ENCODE measurements at places on chromosomes 3 and 15. TPM values are rescaled to one million over a fixed set of nuclear protein-coding genes. Genes with fewer than 3 reads are reported as not detected.
A peak's percentile ranks its signal among the peaks of the same experiment; 100 is the strongest.

The SH2D7 gene
- not detected for total RNA-seq

DNA sequence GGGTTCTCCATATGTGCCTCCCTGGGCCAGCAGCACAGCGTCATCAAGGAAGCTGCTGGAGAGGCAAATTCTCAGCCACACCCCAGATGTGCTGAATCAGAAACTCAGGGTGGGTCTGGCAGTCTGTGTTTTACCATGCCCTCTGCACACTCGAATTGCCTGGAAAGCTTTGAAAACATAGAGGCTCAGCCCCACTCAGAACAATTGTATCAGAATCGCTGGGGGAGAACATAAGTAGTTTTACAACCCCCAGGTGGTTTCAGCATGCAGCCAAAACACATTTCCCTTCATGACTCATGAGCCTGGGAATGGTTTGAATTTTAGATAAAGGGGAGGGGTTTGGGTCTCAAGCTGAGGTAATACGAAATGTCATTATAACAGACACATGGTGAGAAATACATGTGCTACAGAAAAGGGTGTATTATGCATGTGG, 9.6 kb downstream of the TGM4 start:
- H3K27me3 ChIP-seq: no peaks in the 10 kb centered on the region
- H3K4me1 ChIP-seq: no peaks in the 10 kb centered on the region
- H3K36me3 ChIP-seq: no peaks in the 10 kb centered on the region
- DNase-seq: no peak

- no peaks in the 10 kb centered on the region for H3K4me1 ChIP-seq
- no peak overlapping the region for H3K27ac ChIP-seq
- no peaks in the 10 kb centered on the region for H3K36me3 ChIP-seq
- no peak for DNase-seq
- H3K4me3 ChIP-seq: no peak overlapping the region
- no peaks in the 10 kb centered on the region for H3K27me3 ChIP-seq
Measured at GRCh38 chr3:127535901-127536829, 54.4 kb downstream of the TPRA1 start.

DNA sequence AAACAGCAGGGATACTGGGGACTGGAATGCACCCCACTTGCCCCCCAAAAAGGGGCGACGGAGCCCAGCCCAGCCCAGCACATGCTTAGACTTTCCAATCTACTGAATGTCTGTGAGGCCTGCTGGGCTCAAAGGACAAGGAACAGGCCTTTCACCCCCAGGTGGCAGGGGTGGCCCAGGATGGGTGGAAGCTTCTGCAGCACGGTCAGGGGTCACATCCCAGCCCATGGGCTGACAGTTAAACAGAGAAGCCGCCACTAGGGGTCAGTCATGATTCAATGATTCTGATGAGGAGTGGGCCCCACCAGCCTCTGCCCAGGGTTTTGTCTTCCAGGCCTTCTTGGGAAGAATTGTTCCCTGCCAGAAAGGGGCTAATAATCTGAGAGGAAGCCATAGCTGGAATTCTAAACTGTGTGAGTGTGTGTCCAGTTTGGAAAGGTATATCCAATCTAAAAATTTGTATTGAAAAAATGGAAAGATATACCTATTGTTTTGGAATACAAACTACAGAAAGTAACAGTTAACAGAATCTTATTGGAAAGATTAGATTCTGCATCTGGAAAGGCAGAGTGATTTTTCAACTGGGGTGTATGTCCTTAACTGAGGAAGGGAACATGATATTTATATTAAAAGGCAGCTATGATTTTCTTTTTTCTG, 2.2 kb downstream of the CHRNB4 start:
- no peak for DNase-seq
- no peaks in the 10 kb centered on the region for H3K36me3 ChIP-seq
- H3K27ac ChIP-seq: no peak overlapping the region
- peaks cover 32% of the 10 kb centered on the region for H3K27me3 ChIP-seq
- H3K4me3 ChIP-seq: no peak overlapping the region

The SCAMP5 gene
- total RNA-seq: 1.9 TPM

The FBXL2 gene
- 8.1 TPM for total RNA-seq

- no peaks in the 10 kb centered on the region for H3K4me1 ChIP-seq
- H3K27me3 ChIP-seq: no peaks in the 10 kb centered on the region
- no peaks in the 10 kb centered on the region for H3K36me3 ChIP-seq
- no peak for DNase-seq
Measured at GRCh38 chr3:94596887-94597566, 534.2 kb downstream of the NSUN3 start.

GRCh38 chr3:119559441-119559963, at the start of gene CD80:
Gene CD80 (minus strand): TSS chr3:119559614. CDS start chr3:119557728, 1,886 bp downstream.
- peak within 1 kb of the TSS; percentile 29 for H3K4me3 ChIP-seq
- no peaks in the 10 kb centered on the region for H3K27me3 ChIP-seq
- H3K36me3 ChIP-seq: no peaks in the 10 kb centered on the region
- peak; percentile 59 for DNase-seq
- H3K4me1 ChIP-seq: peaks cover 16% of the 10 kb centered on the region
- peak within 1 kb of the TSS; percentile 14 for H3K27ac ChIP-seq

The SNX22 gene
- total RNA-seq: 17.4 TPM

The GHSR gene
- not detected for total RNA-seq

- no peak overlapping the region for H3K4me3 ChIP-seq
- peaks cover 25% of the 10 kb centered on the region for H3K4me1 ChIP-seq
- peak overlapping the region; percentile 13 for H3K27ac ChIP-seq
Measured at GRCh38 chr3:195195321-195196209, 75.4 kb downstream of the XXYLT1 start.

GRCh38 chr3:48064292-48064829, 48.1 kb upstream of the MAP4 start:
- no peaks in the 10 kb centered on the region for H3K36me3 ChIP-seq
- H3K27ac ChIP-seq: no peak overlapping the region
- H3K4me3 ChIP-seq: no peak overlapping the region

- H3K27ac ChIP-seq: no peak overlapping the region
- no peak overlapping the region for H3K4me3 ChIP-seq
- no peaks in the 10 kb centered on the region for H3K36me3 ChIP-seq
- no peaks in the 10 kb centered on the region for H3K27me3 ChIP-seq
- H3K4me1 ChIP-seq: peaks cover 12% of the 10 kb centered on the region
Measured at GRCh38 chr3:143600756-143601718, 247.2 kb downstream of the SLC9A9 start.

DNA sequence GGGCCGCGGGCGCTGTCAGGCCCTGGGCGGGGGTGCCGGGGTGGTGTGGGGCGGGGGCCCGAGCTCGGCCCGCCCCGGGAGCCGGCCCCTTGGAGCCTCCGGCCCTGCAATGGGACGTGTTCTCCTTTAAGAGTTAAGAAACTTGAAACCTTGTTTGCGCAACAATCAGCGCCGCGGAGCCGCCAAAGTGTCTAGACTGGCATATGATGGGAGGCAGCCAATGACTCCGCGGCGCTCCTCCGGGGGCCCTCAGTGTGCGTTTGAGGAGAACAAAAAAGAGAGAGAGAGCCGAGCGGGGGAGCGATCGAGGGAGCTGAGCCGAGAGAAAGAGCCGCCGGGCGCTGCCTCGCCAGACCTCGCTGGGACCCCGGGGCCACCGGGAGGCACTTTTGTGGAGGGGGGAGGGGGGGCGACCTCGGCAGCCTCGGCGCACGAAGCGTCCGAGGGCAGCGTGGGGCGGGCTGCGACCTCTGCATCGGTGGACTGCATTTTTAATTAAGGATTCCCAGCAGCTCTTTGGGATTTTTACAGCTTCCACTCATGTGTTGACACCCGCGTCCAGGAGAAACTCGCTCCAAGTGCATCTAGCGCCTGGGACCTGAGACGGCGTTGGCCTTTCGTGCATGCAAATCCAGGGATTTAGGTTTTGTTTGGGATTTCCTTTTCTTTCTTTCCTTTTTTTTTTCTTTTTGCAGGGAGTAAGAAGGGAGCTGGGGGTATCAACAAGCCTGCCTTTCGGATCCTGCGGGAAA, at the start of gene SMAD6:
Gene SMAD6, plus strand, starts transcription at position 202 of the 752 bp plus-strand sequence. CDS start 1,023 bp downstream, outside the sequence.
- peaks cover 8% of the 10 kb centered on the region for H3K36me3 ChIP-seq
- H3K4me3 ChIP-seq: peak within 1 kb of the TSS; percentile 83

GRCh38 chr3:126476166-126477060, 722 bp upstream of the ZXDC start:
- DNase-seq: peak; percentile 83
- H3K27ac ChIP-seq: peak overlapping the region; percentile 90
- H3K4me3 ChIP-seq: peak overlapping the region; percentile 74

GRCh38 chr15:85407421-85408269, 27.2 kb downstream of the AKAP13 start:
- no peak overlapping the region for H3K4me3 ChIP-seq
- no peaks in the 10 kb centered on the region for H3K36me3 ChIP-seq
- DNase-seq: no peak

The POPDC2 gene
- total RNA-seq: 1.5 TPM

GRCh38 chr15:63483521-63484371, 20.6 kb upstream of the USP3 start:
- H3K4me3 ChIP-seq: no peak overlapping the region
- H3K4me1 ChIP-seq: peaks cover 55% of the 10 kb centered on the region
- H3K36me3 ChIP-seq: no peaks in the 10 kb centered on the region
- no peak overlapping the region for H3K27ac ChIP-seq
- H3K27me3 ChIP-seq: no peaks in the 10 kb centered on the region
- peak; percentile 58 for DNase-seq

GRCh38 chr3:116265976-116266584, 179.2 kb downstream of the LSAMP start:
- H3K36me3 ChIP-seq: no peaks in the 10 kb centered on the region
- H3K27ac ChIP-seq: no peak overlapping the region
- H3K4me1 ChIP-seq: no peaks in the 10 kb centered on the region
- no peak for DNase-seq
- H3K4me3 ChIP-seq: no peak overlapping the region

GRCh38 chr3:54243056-54243931, 120.9 kb downstream of the CACNA2D3 start:
- no peak overlapping the region for H3K27ac ChIP-seq
- no peaks in the 10 kb centered on the region for H3K27me3 ChIP-seq
- no peaks in the 10 kb centered on the region for H3K4me1 ChIP-seq
- H3K4me3 ChIP-seq: peak overlapping the region; percentile 29
- H3K36me3 ChIP-seq: no peaks in the 10 kb centered on the region

The TIGIT gene
- 1.7 TPM for total RNA-seq

The HES1 gene
- 29.5 TPM for total RNA-seq

The FGD5 gene
- 85.0 TPM for total RNA-seq

DNA sequence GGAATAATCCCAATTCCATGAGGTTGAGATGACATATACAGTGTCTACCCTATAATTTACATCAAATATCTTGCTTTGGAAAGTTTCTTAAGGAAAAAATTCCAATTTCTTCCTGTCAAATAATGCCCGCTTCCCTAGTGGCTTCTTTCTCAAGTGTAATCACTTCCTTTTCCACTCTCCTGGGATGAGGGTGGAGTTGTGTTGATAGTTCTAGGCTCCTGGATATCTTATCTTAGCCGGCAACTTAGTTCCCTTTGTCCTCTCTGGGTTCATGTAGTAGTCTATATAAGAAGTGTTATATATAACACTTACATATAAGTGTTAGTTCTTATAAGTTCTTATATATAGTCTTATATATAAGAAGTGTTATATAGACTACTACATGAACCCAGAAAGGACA, 10.9 kb downstream of the TAGLN3 start:
- no peaks in the 10 kb centered on the region for H3K27me3 ChIP-seq
- peaks cover 5% of the 10 kb centered on the region for H3K4me1 ChIP-seq
- no peak for DNase-seq
- no peak overlapping the region for H3K4me3 ChIP-seq
- H3K27ac ChIP-seq: no peak overlapping the region

GRCh38 chr3:23938688-23939087, 6.4 kb upstream of the NR1D2 start:
- DNase-seq: no peak
- H3K27ac ChIP-seq: no peak overlapping the region
- no peaks in the 10 kb centered on the region for H3K4me1 ChIP-seq
- no peaks in the 10 kb centered on the region for H3K27me3 ChIP-seq
- H3K36me3 ChIP-seq: no peaks in the 10 kb centered on the region
- no peak overlapping the region for H3K4me3 ChIP-seq

DNA sequence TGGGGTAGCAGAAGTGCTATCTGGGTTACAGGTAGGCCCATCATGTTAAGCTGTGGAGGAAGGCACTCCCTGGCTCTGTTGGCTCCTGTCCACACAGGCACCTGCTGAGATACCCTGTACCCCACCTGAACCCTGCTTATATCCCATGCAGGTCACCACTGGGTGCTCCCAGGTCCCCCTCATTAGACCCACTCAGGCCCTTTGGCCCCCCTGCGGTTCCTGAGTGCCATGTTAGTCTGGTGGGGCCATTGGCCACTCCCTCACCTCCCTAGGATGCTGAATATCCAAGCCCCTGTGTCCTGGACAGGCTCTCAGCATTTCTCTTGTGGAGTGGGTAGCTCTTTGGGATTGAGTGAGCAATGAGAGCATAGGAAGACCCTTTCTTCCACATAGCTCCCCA, 128.2 kb downstream of the EPHB1 start:
- no peaks in the 10 kb centered on the region for H3K27me3 ChIP-seq
- DNase-seq: no peak
- no peak overlapping the region for H3K4me3 ChIP-seq
- H3K4me1 ChIP-seq: no peaks in the 10 kb centered on the region

DNA sequence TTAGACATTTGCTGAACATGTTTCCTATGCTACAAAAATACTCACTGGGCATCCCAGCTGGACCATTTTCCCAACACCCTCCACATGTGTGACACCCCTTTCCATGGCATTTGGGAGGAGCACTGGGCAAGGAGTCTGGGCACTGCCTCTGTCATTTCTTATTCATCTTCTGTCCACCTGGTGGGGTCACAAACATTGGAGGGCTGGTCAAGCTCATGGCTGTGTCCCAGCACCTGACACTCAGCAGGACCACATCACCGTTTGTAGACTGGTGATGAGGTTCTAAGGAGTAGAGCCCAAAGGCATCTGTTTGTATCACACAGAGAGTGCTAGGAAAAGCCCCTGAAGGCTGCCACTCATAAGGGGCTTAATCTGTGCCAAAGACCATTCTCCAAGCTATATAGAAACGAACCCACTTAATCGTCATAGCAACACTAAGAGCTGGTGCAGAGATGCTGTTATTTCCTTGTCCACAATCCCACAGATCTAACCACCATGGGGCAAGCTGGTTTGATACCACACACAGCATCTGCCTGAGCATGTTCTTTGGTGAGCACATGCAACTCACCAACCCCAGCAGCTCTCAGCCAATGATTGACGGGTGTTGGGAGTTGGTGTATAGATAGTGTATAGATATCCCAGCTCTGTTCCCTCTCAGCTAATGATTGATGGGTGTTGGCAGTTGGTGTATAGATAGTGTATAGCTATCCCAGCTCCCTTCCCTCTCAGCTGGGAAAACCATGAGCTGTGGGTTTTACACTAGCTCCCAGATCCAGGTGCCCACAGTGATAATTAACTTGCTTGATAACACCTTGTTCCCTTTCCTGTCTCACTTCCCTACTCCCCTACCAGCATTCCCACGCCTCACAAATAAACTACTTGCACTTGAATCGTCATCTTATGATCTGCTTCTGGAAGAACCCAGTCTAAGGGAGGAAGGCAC, 42.7 kb upstream of the ATP2B2 start:
- no peaks in the 10 kb centered on the region for H3K36me3 ChIP-seq
- H3K27ac ChIP-seq: no peak overlapping the region
- H3K27me3 ChIP-seq: peaks cover 11% of the 10 kb centered on the region
- H3K4me3 ChIP-seq: no peak overlapping the region
- DNase-seq: no peak

The ACAD9 gene
- 38.0 TPM for total RNA-seq
